ENCODE measurements at places on chromosomes 3 and 15.

DNA sequence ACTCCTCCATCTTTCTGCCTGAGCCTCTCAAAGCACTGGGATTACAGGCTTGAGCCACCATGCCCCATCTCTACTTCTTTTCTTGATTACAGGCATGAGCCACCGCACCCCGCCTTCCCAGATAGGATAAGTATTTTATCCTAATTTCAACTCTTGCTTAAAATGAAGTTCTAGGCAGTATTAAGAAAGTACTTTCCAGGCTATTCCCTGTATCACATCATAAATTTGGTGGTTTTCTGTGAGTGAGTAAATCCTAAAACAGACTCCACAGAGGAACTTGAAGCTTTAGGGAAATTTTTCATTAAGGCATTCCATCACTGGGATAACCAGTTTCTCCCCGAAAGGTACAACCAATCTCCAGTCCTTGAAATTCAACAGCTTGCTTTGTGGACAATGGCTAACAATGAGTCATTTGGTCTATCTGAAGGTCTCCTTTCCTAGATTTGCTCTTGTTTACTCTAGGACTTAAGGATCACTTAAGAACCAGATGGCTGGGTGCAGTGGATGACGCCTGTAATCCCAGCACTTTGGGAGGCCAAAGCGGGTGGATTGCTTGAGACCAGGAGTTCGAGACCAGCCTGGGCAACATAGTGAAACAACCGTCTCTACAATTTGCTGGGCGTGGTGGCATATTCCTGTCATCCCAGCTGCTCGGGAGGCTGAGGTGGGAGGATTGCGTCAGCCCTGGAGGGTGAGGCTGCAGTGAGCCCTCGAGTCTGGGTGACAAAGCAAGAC, 49.7 kb upstream of the SKIL start:
- no peak for DNase-seq

DNA sequence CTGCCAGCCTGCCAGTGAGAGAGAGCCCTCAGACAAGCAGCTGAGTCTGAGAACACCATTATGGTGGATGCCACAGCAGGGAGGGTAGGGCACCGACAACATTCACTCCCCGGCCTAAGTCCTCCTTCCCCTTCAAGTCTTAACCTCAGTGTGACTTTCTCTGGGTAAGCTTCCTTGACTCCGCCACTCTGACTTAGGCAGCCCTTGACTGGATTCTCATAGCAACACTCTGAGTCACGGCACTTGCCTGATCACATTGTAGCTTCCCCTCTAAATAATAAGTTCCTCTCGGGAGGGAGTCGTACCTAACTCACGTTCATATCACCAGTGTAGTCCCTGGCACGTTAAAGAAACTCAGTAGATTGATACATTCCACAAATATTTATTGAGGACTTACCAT, 180.5 kb downstream of the FOXB1 start:
- DNase-seq: no peak

DNA sequence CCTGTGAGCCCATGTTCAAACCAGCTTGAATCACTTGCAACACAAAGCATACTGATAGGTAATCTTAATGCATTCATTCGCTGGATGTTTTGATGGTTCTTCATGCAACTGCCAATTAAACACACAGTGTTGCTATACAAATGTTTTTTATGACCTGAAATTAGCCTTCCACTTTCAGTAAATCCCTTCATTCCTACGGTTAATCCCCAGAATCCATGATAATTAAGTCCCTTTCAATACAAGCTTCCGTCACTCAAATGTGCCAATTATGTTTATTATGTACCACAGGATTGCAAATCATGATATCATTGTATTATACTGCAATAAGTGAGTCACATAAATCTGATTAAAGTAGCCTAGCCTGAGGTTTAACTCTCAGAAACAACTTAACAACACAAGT, 14.5 kb upstream of the LYZL4 start:
- DNase-seq: no peak

DNA sequence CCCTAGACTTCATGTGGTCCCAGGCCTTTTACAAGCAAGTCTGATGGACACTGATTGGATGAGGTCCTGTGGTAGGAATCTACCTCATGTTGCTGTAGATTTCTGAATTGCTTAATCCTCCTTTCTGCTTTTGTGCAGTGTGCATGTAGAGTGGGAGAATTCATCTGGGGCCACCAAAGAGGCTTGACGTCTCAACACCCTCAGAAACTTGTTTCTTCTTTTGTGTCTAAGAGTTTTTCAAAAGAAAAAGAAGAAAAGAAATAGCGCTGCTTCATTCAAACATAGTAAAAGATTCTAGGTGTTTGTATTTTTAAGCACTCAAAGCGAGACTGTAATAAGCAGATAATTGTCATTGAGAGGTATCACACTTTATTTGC, 46.2 kb downstream of the NR1D2 start:
- no peak for DNase-seq

DNA sequence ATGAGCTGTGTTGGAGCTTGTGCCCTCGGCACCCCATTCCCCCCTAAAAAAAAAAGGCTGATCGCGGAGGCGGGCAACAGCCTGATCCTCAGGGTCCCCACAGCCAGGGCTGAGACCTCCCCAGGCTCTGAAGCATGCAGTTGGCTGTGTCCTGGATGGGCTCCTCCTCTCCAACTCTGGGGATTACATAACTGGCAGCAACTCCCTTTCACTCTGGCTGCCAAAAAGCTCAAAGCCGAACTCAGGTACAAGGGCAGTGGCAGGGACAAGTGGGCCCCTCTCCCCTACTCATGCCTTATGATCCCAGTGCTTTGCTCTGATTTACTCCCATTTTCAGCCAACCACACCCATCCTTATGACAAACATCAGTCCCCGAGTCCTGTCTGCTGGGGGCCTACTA, 18.3 kb downstream of the TPRA1 start:
- DNase-seq: no peak

- DNase-seq: no peak
Measured at GRCh38 chr15:26670116-26670515, 102.8 kb downstream of the GABRB3 start.

DNA sequence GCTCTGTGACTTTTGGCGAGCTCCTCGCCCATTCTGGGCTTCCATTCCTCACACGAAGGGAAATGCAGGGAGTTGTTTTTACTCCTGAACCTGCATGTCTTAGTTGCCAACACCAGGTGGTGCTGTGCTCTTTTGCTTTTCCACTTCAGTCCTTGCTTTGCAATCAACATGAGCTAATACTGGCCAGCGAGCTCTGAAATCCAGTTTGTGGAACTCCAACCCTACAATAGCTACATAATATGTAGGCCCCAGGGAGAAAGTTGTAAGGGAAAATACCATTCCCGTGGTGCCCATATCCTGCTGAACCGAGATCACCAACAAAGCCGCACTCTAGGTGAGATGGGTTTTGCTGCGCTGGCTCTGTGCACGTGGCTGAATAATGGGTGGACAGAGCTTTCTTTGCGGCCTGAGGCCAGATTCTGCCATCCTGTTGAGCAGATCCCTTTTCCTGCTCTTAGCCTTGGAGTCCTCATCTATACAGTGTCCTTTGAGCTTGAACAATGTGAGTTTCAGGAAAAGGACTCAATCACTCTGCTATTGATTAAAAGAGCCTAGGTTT, 25.0 kb downstream of the LSM3 start:
- peak; percentile 40 for DNase-seq

- DNase-seq: no peak
Measured at GRCh38 chr3:106006571-106006970, 137.8 kb upstream of the CBLB start.

DNA sequence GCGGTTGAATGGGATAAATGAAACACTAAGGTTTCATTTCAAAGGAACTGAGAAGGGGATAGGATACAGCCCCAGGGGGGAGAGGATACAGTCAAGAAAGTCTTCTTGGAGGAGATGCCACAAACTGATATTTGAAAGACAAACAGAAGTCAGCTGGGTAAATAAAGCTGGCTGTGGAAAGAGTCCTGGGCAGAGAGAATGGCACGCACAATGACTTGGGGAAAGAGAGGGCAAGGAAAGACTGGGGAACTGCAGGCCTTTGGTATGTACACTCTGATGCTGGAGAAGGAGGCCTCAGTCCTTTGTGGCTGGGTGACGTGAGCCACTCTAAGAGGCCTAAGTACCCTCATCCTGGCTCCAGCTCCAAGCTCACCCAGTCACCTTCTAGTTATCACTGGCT, 45.2 kb upstream of the LMCD1 start:
- DNase-seq: no peak

DNA sequence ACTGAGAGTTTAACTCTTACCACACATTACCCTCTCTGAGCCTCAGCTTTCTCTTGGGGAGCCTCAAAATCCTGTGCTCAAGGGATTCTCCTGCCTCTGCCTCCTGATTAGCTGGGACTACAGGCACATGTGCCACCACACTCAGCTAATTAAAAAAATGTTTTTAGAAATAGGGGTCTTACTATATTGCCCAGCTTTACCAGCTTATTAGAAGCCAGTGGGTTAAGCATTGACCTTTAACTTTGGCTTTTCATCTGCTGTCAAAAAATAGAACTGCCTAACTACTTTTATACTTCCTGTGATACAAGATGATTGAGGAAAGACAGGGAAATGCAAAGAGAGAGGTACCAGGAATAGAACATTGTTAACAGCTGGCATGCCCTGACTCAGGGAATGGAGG, 27.3 kb downstream of the MYO1E start:
- DNase-seq: no peak

- DNase-seq: no peak
Measured at GRCh38 chr3:97658668-97659285, 105.8 kb upstream of the ARL6 start.

- no peak for DNase-seq
Measured at GRCh38 chr3:124597273-124597672, 133.0 kb upstream of the UMPS start.

- DNase-seq: no peak
Measured at GRCh38 chr3:58188173-58188564, 22.6 kb downstream of the DNASE1L3 start.

DNA sequence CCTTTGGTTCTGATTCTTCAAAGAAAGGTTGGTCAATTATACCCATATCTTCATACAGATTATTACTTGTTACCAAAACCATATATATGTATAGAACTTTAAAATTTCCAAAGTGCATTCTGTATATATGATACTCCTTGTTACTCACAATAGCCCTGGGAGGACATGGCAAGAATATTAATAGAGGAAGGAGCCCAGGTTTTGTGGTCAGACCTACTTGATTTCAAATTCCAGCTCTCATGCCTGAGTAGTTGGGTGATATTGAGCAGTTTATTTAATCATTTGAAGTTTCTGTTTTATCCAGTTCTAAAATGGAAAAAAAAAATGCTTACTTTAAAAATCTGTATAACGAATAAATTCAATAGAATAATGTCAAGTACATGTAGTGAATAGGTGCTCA, 2.5 kb downstream of the IL1RAP start:
- DNase-seq: no peak

- DNase-seq: no peak
Measured at GRCh38 chr3:9627901-9628633, 21.2 kb upstream of the MTMR14 start.

DNA sequence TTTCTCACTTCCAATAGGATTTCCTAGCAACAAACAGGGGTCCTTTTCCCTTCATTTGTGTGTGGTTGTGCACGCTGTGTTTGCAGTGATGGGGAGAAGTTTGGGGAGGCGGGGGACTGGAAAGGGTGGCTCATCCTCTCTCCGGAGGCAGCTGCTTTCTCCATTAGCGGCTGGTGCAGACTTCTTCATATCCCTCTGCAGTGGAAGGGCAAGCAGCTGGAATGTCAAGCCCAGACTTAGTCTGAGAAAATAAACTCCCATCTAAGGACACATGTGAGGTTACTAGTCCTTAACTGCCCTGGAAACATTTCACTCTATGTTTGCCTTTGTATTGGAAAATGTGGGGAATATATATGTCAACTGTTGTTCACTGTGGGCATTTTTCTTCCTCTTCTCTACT, 467.0 kb upstream of the RASGRP1 start:
- no peak for DNase-seq

GRCh38 chr15:48109856-48110531, 10.8 kb upstream of the SLC24A5 start:
- no peak for DNase-seq

DNA sequence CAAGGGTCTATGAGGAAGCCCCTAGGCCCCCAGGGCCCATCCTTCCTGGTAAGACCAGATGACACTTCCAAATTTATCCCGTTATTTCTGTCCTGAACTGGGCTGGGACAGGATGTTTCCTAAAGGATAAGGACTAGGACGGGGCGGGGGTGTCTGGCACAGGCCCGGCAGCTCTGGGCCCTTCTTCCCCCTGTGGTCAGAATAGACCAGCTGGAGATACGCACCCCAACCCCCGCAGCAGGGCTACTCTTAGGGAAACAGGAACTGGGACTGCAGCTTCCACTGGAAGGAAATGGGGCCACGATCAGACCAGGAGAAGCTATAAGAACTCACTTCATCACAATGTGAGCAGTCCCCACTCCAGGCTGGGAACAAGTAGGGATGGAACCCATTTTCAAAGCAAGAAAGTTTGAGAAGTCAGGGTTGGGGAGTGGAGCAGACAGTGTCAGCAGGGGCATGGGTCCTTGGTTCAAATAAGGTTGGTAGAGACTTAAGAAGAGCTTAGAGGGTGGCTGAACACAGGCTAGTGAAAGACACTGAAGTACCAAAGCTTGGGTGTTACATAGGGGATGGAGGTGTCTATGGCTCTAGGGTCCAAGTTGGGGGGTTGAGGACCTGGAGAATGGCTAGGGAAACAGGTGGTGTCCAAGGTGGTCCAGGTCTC, 1.1 kb downstream of the NCKIPSD start:
- peak; percentile 33 for DNase-seq

GRCh38 chr3:139157161-139157932, 112.7 kb upstream of the PRR23C start:
- no peak for DNase-seq

DNA sequence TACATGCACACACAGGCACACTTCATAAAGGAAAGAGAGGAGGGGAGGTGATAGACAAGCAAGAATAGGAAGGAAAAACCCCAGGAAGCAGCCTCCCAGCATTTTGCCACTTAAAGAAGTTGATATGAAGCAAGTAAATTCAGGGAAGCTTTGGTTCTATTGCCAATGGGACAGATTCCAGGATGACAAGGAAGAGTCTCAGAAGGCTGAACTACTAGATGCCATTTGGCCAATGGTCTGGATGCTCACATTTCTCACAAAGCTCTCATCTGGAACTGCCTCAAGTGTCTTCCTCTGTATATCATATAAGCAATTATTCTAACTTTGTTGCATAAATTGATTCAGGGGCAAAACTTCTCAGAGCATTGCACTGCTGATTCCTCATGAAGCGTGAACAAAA, 78.8 kb upstream of the STRIT1 start:
- no peak for DNase-seq

GRCh38 chr3:12198301-12198700, 39.6 kb upstream of the TIMP4 start:
- DNase-seq: no peak

- peak; percentile 30 for DNase-seq
Measured at GRCh38 chr15:101206176-101206591, 45.7 kb downstream of the CHSY1 start.

Data from CD4-positive, CD25-positive, alpha-beta regulatory T cell (primary cell).